ENCODE measurements at places on chromosomes 3 and 15.

DNA sequence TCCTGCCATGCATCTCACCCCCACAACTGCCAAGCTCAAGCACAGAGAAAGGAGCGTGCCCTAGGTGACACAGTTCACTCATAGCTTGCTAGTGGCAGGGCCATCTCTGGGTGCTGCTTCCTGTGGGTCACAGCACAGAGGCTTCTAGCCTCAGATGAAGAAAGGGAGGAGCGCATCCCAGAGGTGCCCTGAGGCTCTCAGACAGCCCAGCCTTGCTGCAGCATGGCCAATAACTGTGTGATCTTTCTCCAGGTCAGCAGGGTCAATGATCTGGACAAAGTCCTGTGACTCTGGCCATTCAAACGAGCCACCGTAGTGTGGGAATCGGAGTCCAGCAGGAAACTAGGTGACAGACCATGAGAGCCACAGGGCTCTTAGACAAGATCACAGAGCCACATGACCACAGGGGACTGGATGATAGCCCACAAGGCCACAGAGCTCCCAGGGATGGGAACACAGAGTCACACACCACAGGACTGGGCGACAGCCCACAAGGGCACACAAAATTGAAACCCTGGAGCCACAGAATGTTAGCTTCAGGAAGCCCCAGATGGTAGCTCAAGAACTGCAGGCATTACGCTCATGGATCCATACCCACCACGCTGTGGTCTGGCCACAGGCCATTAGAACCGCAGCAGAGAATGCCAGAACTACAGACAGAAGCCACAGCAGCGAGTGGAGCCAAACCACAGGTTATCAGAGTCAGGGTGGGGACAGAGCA, 25.9 kb upstream of the GRIP2 start:
- no peak for DNase-seq

DNA sequence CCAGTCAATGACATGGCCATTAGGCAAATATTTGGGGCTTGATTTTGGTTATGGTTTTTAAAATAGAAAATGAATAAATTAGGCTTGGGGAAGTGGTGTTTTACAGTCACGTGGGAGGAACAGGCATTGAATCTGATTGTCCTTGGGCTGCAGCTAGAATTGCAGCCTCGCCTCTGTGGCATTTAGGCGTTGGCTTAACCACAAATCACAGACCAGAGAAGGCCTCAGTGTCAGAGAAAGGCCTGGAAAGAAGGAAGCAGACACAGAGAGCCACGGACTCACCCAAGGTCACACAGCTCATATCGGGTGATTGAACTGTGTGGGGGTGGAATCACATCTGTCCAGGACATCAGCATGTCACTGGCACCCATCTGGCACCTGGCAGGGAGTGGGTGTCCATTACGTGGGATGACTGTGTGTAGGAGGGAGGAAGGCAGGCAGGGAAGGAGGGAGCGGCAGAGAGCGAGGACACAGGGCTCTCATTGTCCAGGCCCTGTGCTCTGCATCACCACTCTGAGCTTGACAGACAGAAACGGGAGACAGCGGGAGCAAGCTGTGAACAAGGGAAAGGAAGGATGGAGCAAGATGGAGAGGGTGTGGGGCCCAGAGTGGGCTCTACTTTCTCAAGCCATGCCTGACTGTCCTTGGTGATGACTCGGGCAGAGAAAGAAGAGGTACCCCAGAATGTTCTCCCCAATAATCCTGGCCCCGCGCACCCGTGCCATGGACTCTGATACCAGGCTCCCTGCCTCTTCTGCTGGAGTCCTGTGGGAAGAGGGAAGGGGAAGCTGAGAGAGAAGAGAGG, 186.4 kb downstream of the FAM43A start:
- DNase-seq, result no peak

DNA sequence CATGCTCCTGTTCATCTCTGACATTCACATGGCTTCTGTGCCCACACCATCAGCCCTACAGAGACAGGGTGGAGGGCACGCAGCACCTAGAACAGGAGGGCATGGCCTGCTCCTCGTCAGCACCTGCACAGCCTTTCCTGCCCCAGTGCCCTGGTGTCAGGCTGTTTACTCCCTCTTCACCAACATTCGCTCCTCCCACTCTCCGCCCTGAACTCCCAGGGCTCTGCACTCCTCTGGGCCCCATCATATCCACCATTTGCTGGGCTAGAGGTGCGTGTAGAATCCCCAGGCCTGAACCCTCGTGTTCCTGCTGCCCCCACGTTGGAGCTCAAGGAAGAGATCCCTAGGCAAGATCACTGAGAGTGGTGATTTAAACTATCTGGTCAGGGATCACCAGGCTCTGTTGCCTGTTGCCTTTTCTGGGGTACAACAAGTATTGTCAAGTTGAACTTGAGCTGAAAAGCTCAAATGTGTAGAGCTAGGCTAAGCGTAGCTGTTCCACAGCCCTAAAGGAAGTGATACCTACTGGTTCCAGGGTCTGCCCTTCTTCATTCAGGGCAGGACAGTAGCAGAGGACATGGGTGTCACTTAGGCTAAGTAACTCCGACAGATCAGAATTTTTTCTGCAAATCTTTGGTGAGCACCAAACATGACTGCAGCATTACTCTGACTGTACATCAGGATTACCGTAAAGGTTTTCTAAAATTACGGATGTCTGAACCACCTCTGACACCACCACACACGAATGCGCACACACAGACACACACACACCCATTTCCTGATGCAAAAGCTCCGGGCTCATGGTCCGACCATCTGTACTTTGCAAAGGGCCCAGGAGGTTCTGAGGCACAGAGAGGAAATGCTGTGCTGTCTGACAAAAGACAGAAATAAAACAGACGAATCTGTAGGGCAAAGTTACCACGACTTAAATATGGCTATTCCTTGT, 43.7 kb upstream of the GNB5 start:
- DNase-seq, result no peak

DNA sequence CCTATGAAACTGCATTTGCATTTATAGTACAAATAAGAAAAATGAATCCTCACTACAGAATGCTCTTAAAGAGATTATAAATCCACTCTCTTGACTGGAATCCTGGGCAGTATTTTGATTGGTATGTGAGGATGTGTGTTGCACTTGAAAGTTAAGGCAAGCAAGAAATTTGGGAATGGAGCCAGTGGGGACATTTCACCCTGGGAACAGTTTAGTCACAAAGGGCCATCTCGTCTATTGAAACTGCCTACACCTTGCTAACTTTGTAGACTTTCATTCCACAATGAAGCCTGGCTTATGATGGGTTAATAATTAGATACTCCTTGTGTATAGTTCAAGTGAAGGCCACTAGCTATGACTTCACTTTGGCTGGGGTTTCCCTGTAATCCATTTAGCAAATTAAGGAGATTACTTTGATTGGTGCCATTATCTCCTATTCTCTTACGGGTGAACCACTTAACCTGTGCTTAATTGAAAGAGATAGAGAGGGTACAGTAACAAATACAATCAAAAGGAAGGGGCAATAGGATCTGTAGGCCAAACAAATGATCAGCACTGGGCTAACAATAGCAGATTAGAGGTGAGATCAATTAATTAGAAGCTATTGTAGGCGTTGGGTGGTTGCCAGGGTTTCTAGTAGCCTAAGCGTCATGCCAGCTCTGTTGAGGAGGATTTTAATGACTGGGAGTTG, 146.9 kb upstream of the RARB start:
- peak; percentile 3 for DNase-seq
